ENCODE measurements at places on chromosomes 6 and 20.

- DNase-seq, result no peak
Measured at GRCh38 chr20:61254881-61255626, 3.0 kb downstream of the CDH4 start.

DNA sequence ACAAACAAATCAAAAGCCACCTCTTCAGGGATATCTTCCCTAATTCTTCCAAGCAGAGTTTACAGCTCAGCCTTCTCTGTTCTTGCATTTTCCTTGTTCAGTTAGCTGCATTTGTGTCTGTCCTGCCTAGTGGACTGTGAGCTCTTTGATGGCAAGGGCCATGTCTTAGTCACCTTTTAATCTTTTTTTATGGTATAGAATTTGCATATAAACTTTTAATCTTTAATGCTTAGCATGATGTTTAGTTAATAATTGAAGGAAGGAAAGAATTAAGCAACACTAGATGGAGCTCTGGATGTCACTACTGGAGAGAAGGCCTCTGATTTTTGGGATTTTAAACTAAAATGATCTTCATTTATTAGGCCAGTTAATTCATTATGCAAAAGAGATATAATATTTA, 12.1 kb downstream of the PPP2R5D start:
- no peak for DNase-seq

DNA sequence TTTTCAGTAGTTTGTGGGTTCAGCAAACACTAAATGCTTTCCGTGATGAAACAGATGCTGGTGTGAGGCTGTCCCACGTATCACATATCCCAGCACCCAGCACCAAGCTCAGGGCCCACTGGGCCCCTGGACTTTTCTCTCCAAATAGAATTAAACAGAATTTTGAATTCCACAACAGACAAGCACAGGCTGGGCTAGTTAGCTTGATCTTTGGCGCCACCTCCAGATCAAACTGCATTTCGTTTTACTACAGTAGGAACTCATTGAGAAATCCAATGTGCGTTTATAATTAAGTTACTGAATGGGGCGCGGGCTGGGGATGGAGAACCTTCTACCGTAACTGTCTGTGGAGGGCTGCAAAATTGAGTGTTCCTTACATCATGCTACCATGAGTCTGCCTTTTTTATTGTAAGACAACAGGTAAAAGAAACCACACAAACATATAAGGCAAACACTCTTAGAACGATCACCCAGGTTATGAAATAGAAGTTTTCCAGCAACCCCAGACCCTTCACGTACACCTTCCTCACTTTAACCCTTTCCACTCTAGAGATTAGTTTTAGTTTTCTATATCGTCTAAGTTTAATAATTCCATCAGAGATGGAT, 107.8 kb downstream of the ZFP64 start:
- no peak for DNase-seq

DNA sequence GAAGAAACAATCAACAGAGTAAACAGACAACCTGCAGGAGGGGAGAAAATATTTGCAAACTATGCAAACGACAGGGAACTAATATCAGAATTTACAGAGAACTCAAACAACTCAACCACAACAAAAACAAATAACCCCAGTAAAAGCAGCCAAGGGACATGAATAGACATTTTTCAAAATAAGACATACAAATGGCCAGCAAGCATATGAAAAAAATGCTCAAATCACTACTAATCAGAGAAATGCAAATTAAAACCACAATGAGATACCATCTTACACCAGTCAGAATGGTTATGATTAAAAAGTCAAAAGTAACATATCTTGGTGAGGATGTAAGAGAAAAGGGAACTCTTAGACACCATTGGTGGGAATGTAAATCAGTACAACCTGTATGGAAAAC, 215.0 kb downstream of the THBS2 start:
- no peak for DNase-seq

- DNase-seq, result no peak
Measured at GRCh38 chr6:105875974-105876640, 210.0 kb upstream of the PRDM1 start.

- no peak for DNase-seq
Measured at GRCh38 chr6:43050981-43051380, 2.7 kb downstream of the CUL7 start.

DNA sequence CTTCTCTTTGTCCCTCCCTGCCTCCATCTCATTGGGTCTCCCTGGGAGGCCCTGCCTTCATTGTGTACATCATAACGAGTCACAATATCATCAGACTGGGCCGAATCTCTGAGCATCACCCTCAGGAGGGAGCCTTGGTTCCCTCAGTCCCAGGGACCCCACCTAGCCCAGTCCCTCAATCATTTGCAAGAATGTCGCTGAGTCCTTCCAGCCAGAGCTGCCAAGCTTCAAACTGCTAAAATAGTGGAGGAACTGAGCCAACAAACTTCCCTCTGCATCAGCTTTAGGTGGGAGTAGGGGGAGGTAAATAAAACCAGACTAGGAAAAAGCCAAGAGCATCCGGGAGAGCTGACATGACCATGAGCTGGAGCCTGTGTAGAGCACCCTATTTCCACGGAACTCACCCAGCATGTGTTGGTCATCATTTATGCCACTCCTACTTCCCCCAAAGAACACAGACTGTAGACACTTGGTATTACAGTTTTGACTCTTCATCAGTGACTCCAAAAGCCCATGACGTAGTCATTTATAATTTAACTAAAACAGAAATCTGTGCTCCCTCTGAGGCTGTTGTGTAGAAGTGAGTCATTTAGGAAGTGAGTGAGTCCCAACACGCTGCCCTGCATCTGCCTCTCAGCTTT, 28.8 kb upstream of the IL17A start:
- no peak for DNase-seq

DNA sequence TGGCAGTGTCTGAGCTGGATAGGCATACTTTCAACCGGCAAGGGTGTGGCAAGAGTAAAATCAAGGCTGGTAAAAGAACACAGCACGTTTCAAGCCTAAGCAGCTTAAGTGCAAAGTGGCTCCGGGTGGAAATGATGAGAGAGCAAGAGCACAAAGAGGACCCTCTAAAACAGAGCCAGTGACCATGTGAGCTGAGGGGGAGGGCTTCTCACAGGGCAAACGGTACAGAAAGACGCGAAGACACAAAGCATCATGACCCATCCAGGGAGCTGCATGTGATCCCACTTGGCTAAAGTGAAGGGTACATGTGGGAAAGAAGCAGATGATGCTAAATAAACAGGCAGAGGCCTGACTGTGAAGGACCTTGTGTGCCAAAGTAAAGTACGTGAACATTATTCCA, 25.7 kb downstream of the FKBP5 start:
- DNase-seq, result no peak

- DNase-seq, result no peak
Measured at GRCh38 chr6:56480654-56481337, 161.9 kb downstream of the DST start.

DNA sequence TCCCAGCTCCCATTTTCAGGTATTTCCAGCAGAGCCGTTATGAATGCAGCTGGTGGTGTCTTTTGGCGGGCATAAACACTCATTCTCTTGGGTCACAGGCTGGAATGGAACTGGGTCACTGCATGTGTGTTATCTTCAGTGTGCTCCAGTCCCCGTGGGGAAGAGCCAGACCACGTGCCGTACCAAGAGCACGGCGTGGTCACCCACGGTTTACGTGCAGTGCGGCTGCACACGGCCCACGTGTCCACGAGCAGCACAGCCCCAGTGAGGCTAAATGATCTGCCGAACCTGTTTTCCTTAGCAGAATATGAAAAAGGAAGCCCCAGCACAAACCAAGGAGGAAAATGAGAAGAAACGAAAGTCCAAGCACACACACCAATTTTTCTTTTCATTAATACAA, 121.5 kb downstream of the IRF4 start:
- no peak for DNase-seq

DNA sequence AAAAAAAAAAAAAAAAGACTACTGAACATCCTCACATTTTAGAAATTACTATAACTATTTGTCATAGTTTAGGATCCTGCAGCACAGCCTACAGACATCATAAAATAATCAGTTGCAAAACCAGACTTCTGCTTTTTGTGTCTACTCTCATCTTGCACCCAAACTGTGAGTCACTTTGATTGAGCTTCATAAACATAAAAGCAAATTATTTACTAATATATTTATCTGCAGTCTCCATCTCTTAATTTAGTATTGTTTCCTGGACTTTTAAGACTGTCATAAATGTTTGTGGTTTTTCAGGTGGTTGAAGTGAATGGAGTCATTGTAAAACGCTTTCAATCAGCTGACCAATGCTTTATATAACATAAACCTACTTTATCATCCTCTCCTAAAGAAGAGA, 14.8 kb upstream of the CALHM6 start:
- DNase-seq, result no peak

DNA sequence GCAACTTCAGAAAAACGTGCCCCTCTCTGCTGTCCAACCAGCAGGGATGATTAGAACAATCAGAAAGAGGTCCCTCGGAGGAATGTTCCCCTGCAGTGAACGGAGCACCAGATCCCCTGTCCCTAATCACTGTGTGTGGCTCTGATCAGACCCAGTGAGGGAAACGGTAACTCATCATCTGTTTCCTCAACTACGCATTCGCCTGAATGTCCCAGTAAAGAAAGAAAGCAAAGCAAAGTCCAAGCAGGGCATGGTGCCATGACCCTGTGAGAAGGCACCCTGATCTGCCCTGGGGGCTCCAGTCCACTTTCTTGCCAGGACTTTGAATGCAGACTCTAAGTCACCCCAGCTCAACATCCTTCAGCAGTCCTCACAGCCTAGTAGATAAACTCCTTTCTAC, 149.2 kb downstream of the LY86 start:
- no peak for DNase-seq

- no peak for DNase-seq
Measured at GRCh38 chr6:33029328-33030184, 20.2 kb upstream of the HLA-DOA start.

GRCh38 chr20:25198663-25199383, 3.3 kb downstream of the ENTPD6 start:
- no peak for DNase-seq

GRCh38 chr20:14832630-14833029, 495.2 kb upstream of the FLRT3 start:
- no peak for DNase-seq

- DNase-seq, result no peak
Measured at GRCh38 chr6:1641343-1641885, 31.7 kb downstream of the FOXC1 start.

- DNase-seq, result no peak
Measured at GRCh38 chr6:149064001-149064659, 253.4 kb upstream of the TAB2 start.

DNA sequence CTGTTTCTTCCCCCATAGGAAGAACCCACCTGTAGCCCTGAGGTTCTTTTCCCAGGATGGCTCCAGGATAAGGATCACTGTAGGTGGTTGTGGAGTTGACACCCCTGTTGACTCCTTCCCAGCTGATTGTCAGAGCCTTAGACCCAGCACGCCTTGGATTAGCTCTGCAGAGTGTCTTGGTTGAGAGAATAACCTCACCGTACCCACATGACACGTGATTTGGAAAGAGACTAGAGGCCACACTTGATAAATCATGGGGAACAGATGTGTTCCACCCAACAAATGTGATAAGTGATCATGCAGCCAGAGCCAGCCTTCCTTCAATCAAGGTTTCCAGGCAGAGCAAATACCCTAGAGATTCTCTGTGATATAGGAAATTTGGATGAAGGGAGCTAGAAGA, 12.2 kb downstream of the BTN3A1 start:
- no peak for DNase-seq

GRCh38 chr6:65786815-65787214, 79.8 kb upstream of the EYS start:
- DNase-seq, result no peak

- DNase-seq, result no peak
Measured at GRCh38 chr6:158620963-158621693, 23.4 kb downstream of the DYNLT1 start.

DNA sequence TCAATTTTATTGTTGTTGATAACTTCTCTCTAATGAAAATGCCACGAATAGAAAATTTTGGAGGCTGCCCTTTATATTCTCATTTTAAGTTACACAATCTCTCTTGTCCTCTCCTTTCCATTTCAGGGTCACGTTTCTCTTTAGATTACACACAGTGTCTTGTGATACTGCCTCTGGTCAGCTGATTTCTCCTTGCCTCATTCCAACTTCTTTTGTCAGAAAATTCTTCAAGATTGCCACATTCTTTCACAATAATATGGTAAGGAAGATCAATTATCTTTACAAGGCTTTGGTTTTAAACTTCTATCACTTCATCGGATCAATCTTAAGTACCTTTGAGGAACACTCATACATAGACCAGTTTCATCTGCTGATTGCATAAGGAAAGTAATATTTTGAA, 370.3 kb downstream of the RFPL4B start:
- DNase-seq, result no peak

Measured in GM12891 (cell line).